ENCODE measurements at places on chromosomes 2 and 18. TPM values are rescaled to one million over a fixed set of nuclear protein-coding genes. Genes with fewer than 3 reads are reported as not detected.

ANKRD30BL gene
- 0.11 TPM for polyA plus RNA-seq

RETSAT gene
- polyA plus RNA-seq, result 22.1 TPM

SCG2 gene
- polyA plus RNA-seq, result 30.0 TPM

ABCB11 gene
- polyA plus RNA-seq, result 0.04 TPM

REG3A gene
- 3,240 TPM for polyA plus RNA-seq

LRRTM4 gene
- polyA plus RNA-seq, result 1.3 TPM

RAB12 gene
- 14.0 TPM for polyA plus RNA-seq

GREB1 gene
- 6.2 TPM for polyA plus RNA-seq
